ENCODE measurements at places on chromosomes 3 and 15. TPM values are rescaled to one million over a fixed set of nuclear protein-coding genes. Genes with fewer than 3 reads are reported as not detected.

XYLB gene
- polyA plus RNA-seq: 0.41 TPM

PDZRN3 gene
- 53.6 TPM for polyA plus RNA-seq

PYGO1 gene
- 1.7 TPM for polyA plus RNA-seq

MCF2L2 gene
- 0.07 TPM for polyA plus RNA-seq

C3orf22 gene
- not detected for polyA plus RNA-seq

LYZL4 gene
- not detected for polyA plus RNA-seq

All from right cardiac atrium (tissue), 5 donors.